ENCODE measurements at places on chromosomes 5 and 9.

DNA sequence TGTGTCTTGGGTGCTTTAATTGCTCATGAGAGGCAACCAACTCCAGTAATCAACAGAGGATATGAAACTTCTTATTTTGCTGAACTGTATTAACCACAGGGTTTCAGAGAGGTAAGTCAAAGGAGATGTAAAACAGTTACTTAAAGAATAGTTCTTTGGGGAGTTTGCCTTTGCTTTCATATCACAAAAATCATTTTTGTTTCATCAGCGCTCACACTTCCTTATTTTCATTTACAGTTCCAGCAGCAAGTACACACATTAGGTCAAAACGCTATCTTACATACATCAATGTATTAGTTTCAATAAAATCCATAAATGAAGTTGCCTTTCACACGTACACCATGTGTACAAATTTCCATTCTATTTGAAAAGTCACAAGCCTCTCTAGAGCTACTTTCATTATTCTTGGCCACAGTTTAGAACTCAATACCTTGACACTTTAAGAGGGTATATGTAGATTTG is 50.1 kb downstream of the ST8SIA4 start:
- no peak for DNase-seq

GRCh38 chr9:109072821-109073435 is 46.8 kb downstream of the TMEM245 start:
- DNase-seq = no peak

GRCh38 chr9:111613436-111614040 is 14.1 kb upstream of the PTGR1 start:
- DNase-seq = no peak

DNA sequence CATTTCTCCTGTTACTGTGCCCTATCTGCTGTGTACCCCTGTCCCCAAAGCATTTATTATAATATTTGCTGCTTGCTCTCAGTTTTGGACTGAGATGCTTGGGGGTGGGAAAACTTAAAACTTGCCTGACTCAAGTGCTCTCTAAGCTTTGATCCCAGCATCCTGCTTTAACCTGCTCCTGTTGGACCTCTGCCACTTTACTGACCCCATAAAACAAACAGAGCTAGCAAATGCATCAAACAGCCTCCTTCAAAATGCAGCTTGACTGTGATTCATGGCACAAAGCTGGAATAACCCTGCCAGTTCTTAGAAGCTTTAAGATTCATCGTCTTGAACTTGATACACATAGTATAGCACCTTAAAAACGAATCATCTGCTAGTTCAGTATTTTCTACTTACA is 212.5 kb downstream of the DEPDC1B start:
- DNase-seq = no peak

DNA sequence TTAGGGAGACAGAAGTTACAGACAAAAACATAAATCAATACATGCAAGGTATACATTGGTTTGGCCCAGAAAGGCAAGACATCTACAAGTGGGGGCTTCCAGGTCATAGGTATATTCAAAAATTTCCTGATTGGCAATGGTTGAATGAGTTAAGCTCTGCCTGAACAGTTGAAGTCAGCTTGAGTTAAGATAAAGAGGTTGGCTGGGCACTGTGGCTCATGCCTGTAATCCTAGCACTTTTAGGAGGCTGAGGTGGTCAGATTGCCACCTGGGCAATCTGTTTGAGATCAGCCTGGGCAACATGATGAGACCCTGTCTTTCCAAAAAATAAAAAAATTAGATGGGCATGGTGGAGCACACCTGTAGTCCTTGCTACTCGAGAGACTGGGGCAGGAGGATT is 16.3 kb downstream of the TMC1 start:
- no peak for DNase-seq

DNA sequence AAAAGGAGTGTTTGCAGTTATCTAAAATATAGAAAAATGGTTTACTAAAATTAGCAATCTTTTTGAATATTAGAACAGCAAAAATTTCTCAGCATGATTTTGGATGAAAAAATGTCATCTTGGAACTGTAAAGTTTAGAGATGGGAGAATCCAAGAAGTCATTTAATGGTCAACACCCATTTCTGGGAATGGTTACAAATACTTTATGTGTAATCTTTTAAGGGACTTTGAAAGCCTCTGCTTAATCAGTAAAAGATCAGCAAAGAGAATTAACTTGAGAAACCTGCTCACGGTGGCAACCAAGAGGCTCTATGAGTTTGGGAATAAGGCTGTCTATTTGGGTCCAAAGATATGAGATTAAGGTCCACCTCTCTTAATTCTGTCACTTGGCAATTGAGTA is 13.0 kb downstream of the C1QTNF3 start:
- no peak for DNase-seq

DNA sequence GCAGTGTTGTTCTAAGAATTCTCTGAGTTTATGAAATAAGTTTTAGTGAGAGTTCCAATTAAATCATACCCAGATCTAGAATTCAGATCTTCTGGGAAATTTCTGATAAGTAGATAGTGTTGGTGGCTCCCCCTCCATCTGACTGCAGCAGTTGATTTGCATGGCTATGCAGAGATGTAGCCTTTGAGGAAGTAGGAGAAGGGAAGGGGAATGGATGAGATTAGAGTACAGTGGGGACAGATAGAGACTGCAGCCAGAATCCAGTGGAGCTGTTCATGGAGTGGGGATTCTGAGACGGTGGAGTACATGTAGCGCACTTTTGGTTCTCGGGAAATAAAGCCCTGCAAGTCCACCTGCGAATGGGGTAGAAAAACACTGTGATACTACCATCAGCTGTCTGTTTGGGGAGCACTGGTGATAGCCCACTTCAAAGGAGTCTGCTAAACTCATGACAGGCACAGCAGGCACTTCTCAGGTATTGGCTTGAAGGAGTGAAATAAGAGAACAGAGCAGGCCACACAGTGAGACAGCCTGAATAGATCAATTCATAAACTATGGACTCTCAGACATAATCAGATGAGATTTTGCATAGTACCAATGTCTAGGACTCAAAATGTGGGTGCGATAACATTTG is 96.8 kb downstream of the ALDH1A1 start:
- DNase-seq = no peak

- DNase-seq = no peak
Observed at GRCh38 chr5:32206053-32206452, 31.9 kb upstream of the GOLPH3 start.

DNA sequence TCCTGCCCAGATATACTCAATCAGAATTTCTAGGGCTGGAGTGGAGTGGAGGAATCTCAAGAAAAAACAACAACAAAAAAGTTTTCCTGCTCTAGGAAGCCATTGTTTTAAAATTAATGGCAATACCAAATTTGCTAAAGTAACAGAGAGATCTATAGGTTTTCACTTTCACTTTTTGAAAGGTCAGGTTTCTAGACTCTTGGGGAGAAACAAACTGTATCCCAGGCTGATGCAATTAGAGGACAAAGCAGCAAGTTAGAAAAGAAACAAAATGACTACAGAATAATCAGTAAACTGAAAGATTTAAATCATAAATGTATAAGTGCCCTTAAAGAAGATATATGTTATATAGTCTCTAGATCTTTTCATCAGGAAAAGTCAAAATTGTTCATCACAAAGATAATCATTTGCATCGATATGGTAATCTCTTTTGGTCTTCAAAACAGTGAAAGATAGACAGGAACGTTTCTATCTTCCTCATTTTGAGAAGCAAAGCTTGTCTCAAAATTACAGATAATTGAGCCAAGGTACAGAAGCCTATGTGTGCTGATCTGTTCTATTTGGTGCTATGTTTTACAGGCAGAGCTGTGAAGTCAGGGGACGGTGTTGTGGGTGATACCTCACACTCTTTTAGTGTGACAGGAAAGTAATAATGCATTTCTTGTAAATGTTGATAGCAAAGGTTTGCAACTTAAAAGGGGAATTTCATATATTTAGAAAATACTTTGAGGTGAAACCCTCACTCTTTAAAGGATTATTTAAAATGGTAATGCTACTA is 1746.6 kb upstream of the C9orf72 start:
- DNase-seq = no peak

GRCh38 chr9:136567651-136568287 is 21.9 kb upstream of the NOTCH1 start:
- no peak for DNase-seq

GRCh38 chr5:178624631-178625546 is 2.0 kb downstream of the CLK4 start:
- no peak for DNase-seq

- DNase-seq = no peak
Observed at GRCh38 chr9:124342402-124342775, 72.9 kb downstream of the PSMB7 start.

DNA sequence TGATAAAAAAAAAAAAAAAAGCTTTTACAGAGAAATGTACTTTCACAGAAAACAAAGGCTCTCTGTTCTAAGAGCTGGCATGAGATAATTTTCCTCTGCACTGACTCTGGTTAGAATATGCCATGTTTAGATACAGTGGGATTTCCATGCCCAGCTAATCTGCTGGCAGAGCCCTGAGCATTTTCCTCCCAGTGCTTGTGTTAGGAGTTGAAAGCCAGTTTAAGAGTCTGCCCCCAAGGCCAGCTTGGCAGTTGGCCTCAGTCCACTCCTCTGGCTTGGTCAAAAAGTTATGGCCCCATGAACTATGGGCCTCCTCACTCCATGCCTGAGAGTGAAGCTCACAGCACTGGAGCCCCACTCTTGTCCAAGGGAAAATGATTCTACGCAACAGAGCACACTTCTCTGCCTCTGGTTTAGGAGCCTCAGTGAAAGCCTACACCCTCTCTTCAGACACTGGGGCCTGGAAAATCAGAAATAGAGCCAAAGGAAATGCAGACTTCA is 21.9 kb downstream of the MOCS2 start:
- DNase-seq = no peak

DNA sequence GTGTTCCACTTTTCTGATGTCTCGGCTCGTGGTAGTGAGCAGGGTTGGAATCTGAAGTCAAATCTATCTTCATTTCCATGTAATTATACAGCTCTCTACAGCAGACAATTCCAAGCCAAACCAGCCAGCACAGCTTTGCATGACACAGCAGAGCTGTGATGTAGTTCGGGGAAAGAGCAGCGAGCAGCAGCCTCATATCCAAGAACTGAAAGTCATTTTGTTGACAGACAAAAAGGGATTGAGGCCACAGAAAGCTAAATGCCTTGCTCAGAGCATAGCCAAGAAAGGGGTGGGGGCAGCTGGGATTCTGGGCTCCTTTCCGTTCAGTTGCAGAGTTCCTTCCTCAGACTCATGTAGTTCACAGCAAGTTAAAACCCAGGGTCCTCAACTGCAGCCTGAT is 32.1 kb downstream of the LCP2 start:
- DNase-seq = no peak

DNA sequence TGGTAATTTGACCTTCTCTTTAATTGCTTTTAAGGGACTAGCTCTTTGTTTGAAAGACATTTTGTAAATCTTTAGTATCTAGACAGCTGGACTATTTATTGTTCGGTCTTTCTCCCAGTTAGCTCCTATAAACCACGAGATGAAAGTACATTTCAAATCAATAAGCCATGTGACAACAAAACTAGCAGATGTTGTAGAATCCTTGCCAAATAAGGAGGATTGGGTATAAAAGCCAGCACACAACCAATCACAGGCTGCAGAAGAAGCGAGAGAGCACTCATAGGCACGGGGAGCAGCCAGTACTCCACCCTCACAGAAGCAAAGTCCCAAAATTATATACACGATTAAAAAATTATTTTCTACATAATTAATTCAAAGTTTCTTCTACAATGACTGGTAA is 8.1 kb upstream of the OMD start:
- DNase-seq = no peak

DNA sequence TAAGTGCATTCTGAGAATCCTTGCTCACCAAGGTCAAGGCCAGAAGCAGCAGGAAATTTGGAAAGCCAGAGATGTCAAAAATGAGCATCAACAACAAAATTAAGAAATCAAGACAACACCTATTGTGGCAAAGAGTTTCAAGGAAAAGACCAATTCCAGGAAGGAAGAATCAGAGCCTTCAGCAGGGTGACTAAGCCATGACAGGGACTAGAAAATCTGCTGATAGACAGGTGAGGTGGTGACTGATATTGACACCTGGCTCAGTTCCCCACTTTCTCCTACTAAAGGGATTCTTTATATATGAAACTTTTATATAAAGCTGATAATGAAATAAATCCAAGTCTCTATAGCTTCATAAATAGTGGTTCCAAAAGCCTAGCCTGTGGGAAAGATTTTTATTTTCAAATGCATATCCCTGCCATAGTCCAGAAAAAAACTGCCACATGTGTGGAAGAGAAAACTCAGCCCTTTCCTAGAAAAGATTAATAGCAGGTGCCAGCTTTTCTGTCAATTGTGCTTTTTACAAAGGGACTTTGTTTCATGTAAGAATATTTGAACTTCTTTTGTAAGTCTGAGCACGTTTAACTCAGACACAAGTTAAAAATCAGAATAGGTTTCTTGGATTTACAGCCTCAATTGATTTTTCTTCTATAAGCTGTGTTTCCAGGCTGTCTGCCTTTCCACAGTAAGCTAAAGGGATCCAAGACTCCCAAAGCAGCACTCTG is 81.1 kb upstream of the GRAMD2B start:
- no peak for DNase-seq

DNA sequence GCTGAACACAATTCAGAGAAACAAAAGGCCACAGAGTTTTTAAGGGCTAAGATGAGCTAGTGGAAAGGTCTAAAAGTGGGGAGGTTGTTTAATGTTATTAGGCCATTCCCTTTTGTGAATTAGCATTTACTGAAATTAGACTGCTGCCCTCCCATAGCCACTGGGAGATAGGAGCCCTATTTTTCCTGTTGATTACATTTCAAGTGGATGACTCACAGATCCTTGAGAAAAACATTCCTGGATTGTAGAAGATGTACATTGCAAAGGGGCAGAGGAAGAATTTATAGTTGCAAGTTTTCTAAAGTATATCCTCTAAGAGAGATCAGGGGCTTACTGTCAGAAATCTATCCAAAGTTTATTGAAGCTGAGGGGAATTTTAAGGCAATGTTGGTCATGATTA is 367.1 kb upstream of the IZUMO3 start:
- no peak for DNase-seq

DNA sequence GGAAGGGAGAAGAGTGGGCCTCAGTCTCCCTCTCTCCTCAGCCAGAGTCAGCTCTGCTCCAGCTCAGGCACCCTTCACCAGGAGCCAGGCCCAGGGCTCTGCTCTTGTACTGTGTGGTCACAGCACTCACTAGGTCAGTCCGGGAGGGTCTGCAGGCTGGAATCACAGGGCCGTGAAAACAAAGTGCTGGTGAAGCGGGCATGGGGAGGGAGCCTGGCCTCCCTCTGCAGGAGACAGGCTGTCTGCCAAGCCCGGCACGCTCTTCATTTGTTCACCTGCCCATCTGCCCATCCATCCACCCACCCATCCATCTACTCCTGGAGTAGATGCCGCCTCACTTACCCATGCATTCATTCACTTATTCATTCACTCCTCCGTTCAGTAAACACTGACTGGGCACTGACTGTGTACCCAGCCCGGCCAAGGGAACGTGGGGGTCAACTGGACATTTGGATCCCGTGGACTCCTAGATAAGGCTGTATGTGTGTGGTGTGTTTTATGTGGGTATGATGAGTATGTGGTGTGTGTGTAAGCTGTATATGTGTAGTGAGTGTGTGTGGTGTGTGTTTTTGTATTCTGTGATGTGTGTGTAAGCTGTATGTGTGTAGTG is 3.6 kb downstream of the SPAAR start:
- no peak for DNase-seq

GRCh38 chr5:107274571-107274970 is 396.2 kb downstream of the EFNA5 start:
- no peak for DNase-seq

Measured in T-helper 1 cell (primary cell).